ENCODE measurements at places on chromosomes 16 and 17. TPM values are rescaled to one million over a fixed set of nuclear protein-coding genes. Genes with fewer than 3 reads are reported as not detected.

DNA sequence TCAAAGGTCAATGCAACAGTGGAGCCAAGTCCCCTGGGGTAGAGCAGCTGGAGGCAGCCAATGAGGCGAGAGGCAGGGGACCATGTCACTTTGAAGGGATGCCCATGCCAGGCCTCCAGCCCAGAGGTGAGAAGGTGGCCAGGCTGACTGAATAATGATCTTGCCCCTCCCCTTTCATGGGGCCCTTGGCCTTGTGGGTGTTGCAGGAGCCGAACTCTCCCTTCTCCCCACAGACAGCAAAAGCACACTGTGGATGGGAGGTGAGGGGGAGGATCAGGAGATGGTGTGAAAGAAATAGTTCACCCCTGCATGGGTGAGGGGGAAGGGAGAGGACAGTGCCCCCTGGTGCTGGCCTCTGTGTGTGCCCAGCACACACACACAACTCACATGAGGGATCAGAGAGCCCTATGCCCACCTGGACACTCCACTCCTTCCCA lies 15.8 kb upstream of the TBX21 start:
- peaks cover 5% of the 10 kb centered on the region for H3K4me1 ChIP-seq
- no peaks in the 10 kb centered on the region for H3K36me3 ChIP-seq
- no peak overlapping the region for H3K4me3 ChIP-seq
- DNase-seq, result no peak
- H3K27me3 ChIP-seq, result peaks cover 15% of the 10 kb centered on the region

DNA sequence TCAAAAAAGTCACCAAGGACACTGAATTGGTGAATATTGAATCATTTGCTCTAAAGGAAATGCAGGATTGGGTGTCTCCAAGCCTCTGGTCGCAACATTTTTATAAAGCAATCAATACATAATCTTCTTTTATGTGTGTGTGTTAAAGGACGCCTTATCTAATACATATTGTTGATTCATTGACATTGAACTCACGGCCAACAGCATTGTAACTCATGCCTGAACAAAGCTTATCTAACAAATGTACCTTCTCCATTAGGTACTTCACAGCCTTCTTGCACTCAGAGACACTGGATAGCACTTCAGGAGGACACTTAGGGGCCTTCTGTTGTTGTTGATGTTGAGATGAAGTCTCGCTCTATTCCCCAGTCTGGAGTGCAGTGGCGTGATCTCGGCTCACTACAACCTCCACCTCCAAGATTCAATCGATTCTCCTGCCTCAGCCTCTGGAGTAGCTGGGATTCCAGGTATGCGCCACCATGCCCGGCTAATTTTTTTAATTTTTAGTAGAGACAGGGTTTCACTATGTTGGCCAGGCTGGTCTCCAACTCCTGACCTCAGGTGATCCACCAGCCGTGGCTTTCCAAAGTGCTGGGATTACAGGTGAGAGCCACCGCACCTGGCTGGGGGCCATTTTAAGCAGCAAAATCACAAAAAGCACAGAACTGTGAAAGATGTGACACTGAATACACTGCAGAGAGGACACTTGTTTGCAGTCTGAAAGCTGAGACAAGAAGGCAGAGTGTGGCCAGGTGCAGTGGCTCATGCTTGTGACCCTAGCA lies 13.2 kb upstream of the PDXDC1 start:
- H3K4me3 ChIP-seq, result no peak overlapping the region
- no peak for DNase-seq
- H3K27ac ChIP-seq, result no peak overlapping the region
- H3K27me3 ChIP-seq, result no peaks in the 10 kb centered on the region
- no peaks in the 10 kb centered on the region for H3K4me1 ChIP-seq

DNA sequence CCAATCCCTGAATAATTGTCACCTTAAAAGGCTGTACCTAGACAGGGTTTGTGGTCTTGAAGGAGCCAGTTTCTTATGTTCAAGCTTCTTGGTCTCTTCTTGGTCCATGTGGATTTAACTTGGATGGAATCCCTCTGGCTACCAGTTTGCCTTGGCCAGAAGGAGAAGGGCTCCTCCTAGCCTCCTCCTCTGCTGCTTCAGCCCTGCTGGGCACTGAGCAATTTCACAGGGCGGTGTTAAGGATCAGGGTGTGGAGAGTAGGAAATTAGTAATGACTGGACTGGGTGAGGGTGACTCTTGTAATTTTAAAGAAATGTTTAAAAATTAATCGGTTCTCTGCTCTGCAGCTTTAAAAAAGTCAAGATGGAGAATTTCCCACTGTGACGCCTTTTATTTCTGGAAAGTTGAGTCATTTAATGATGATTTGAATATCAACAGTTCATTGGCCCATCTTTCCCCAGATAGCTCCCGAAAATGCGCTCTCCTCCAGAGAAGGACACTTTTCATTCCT lies 96.4 kb downstream of the MSI2 start:
- no peaks in the 10 kb centered on the region for H3K27me3 ChIP-seq
- no peak overlapping the region for H3K4me3 ChIP-seq
- no peak for DNase-seq
- H3K36me3 ChIP-seq, result no peaks in the 10 kb centered on the region
- no peak overlapping the region for H3K27ac ChIP-seq

DNA sequence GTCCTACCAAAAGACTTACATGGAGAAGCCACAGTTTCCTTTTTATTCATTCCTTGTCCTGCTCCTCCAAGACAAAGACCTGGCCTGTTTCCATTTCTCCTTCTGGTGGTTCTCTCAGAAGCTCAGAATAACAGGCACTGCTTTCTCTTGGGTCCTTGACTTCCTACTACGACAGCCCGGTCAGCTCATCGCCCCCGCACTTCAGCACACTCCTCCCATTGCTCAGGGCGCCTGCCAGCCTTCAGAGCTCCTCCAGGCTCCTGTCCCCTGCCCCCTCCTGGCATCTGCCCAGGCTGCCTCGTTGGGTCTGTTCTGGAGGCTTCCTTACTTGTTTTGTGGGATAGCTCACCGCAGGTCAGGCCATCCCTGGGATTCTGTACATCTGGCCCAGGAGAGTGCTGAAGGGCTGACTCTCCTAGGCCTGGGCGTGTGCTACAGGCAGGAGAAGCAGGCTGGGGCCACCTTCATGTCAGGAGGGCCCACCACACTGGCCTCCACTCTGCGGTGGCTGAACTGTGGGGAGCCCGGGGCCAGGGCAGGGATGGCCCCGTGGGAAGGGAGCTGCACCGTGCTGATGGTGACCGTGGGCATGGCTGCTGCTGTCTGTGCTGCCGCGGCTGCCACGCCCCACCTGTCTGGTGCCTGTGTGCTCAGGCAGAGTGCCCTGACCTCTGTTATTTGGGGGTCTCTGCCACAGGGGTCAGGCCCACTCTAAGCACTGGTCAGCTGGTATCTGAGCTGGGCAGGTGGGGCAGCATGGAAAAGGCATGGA lies 17.7 kb downstream of the TCF25 start:
- H3K4me1 ChIP-seq, result no peaks in the 10 kb centered on the region
- no peak for DNase-seq
- H3K36me3 ChIP-seq, result peaks cover 18% of the 10 kb centered on the region
- H3K27me3 ChIP-seq, result no peaks in the 10 kb centered on the region
- H3K27ac ChIP-seq, result no peak overlapping the region

DNA sequence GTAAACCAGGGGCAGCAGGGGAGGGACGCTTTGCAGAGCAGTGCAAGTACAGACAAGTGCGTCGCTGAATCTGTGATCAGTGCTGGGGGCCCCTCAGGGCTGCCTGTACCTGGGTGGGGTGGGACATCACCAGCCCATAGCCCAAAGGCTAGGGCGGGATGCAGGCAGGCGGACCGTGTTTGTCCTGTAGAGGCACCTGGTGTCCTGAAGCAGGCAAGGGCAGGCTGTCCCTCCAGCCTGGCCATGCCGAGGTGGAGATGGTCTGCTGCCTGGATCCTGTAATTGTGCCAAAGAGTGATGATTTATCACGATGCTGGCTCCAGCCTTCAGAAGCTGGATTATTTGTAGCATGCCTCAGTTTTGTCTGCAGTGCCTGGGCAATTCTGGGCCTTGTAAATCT lies 137.9 kb upstream of the GSE1 start:
- no peak for DNase-seq
- H3K27me3 ChIP-seq, result no peaks in the 10 kb centered on the region
- H3K4me1 ChIP-seq, result no peaks in the 10 kb centered on the region
- H3K4me3 ChIP-seq, result no peak overlapping the region
- H3K36me3 ChIP-seq, result no peaks in the 10 kb centered on the region
- H3K27ac ChIP-seq, result no peak overlapping the region

DNA sequence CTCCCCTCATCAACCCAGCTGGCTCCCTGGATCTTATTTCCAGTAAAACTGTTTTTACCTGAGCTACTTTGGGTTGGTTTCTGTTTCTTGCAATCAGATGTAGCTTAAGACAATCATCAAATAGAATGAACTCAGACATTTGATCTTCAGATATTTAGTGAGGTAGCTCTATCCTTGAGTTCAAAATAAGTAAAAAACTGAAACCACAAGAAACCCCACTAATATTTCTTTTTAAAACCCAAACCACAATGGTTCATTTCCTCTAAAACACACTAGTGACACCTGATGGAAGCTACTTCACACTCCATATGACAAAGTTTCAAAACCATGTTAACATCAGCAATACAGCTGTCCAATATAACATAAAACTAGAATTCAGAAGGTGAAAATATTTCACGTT lies 37.8 kb downstream of the CACNG1 start:
- no peaks in the 10 kb centered on the region for H3K4me1 ChIP-seq
- H3K27ac ChIP-seq, result no peak overlapping the region
- H3K36me3 ChIP-seq, result no peaks in the 10 kb centered on the region
- H3K4me3 ChIP-seq, result no peak overlapping the region

DNA sequence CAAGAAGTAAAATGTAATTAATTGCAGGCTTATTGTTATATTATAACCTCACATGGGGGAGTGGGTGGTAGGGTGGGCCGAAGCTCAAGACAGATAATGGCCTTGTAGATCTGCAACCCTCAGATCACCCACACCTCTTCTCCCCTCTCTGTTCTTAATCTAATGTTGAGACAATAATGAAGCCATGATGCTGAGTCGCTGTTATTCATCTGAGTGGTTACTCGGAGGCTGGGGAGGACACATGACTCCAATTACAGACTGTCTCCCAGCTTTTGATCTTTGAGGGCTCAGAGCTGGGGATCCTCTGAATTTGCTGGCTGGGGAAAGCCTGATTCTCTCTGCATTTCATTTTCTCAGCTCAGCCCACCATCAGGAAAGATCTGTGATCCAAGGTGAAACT lies 275.3 kb downstream of the SHISA9 start:
- H3K27ac ChIP-seq, result no peak overlapping the region
- no peaks in the 10 kb centered on the region for H3K27me3 ChIP-seq
- no peaks in the 10 kb centered on the region for H3K4me1 ChIP-seq
- no peaks in the 10 kb centered on the region for H3K36me3 ChIP-seq
- DNase-seq, result no peak

- no peaks in the 10 kb centered on the region for H3K4me1 ChIP-seq
- H3K27ac ChIP-seq, result no peak overlapping the region
- DNase-seq, result no peak
- no peaks in the 10 kb centered on the region for H3K27me3 ChIP-seq
- no peak overlapping the region for H3K4me3 ChIP-seq
Measured at GRCh38 chr17:19958023-19958422, 19.6 kb downstream of the AKAP10 start.

DNA sequence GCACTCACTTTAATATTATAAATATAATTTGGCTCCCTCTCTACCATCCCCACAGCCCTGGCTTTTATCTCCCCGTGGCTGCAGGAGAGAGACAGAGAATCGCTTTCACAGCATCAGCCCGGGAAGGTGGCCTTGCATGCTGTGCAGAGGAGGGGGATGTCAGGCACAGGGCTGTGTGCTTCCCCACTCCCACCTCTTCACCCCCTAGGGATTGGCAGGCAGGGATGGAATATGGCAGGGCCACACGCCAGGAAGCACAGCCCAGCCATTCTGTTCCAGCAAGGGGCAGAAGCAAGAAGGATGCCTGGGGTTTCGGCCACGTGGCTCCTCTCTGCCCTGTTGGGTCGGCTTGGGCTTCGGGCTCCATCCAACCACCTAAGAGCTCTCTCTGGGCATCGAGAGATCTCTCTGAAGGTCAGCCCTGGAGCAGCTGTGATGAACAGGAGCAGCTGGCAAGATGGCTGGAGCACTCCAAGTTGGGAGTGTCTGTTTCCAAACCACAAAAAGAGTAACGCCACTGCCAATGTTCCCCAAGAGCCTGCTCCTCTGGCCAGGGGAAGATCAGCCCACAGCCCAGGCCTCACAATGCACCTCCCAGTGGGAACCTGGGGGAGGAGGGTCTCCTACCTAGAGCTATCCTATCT lies 223.2 kb downstream of the C16orf78 start:
- H3K27ac ChIP-seq, result peak overlapping the region; percentile 38
- H3K4me1 ChIP-seq, result no peaks in the 10 kb centered on the region
- DNase-seq, result no peak
- H3K4me3 ChIP-seq, result no peak overlapping the region

DNA sequence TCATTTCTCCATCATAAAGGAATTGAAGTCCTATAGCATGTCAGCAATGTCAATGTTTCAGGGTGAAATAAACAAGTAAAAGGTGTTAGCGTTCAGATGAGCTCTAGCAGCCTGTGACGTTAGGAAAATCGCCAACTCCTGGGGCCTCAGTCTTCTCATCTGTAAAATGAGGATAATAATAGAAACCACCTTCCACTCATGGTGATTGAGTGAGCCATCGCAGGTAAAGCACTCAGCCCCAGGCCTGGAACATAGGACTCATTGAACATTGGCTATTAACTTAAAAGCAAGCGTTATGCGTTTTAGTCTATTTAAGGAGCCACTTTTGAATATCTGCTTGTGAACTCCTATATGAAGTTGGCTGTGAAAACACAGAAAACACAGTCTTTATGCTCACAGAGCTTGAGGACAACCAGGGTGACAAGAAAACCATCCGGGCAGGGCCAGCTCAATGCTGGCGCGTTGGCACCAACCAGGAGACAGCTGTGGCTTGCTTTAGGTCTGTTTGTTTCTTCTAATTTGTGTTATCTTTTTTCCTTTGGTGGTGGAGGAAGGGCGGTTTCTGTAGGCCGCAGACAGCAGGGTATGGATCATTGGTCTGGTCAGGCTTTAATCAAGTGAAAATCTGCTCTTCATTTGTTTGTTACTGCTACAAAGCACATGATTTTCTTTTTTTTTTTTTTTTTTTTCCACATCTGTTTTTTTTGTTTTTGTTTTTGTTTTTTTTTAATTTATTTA lies 35.7 kb upstream of the MED9 start:
- no peaks in the 10 kb centered on the region for H3K4me1 ChIP-seq
- peak overlapping the region; percentile 57 for H3K27ac ChIP-seq
- H3K4me3 ChIP-seq, result no peak overlapping the region
- DNase-seq, result no peak

GRCh38 chr17:4166419-4166818 lies 23.4 kb downstream of the CYB5D2 start:
- H3K4me3 ChIP-seq, result no peak overlapping the region
- peaks cover 13% of the 10 kb centered on the region for H3K4me1 ChIP-seq
- DNase-seq, result no peak
- H3K36me3 ChIP-seq, result peaks cover 3% of the 10 kb centered on the region
- H3K27ac ChIP-seq, result no peak overlapping the region

GRCh38 chr16:31414706-31415105 lies 13.5 kb downstream of the COX6A2 start:
- no peaks in the 10 kb centered on the region for H3K4me1 ChIP-seq
- H3K4me3 ChIP-seq, result no peak overlapping the region
- no peak for DNase-seq
- no peaks in the 10 kb centered on the region for H3K27me3 ChIP-seq

TMEM238L gene
- not detected for total RNA-seq

KRTAP17-1 gene
- total RNA-seq, result not detected
